ENCODE measurements at places on chromosomes 5 and 9.

DNA sequence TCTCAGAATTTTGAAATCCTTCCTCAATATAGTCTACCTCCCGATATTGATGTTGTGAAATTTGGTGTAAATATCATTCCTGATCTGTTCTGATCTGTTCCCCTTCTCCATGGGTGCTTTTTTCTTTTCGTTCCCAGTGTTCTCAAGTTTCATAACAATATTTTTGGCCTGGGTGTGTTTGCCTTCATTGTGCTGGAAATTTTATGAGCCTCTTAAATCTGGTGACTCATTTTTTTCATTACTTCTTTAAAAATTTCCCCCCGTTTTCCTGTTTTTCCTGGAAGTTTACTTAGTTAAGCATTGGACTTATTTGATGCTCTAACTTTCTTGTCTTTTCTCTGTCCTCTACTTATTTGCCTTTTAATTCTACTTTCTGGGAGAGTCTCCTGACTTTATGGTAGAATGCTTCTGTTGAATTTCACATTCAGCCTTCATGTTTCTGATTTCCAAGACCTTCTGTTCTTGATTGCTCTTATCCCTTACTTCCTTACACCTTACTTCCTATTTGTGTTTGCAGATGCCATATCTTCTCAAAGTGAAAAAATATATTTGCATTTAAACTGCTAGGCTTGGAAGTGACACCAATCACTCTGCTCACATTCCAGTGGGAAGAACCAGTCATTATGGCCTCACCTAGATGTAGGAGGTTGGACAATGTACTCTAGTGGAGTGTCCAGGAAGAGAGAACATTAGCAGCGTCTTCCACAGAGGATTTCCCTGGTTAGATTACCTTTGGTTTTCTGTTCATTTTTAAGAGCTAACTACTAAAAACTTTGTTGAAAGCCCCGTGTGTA is 441.9 kb downstream of the ARHGEF28 start:
- DNase-seq, result no peak

DNA sequence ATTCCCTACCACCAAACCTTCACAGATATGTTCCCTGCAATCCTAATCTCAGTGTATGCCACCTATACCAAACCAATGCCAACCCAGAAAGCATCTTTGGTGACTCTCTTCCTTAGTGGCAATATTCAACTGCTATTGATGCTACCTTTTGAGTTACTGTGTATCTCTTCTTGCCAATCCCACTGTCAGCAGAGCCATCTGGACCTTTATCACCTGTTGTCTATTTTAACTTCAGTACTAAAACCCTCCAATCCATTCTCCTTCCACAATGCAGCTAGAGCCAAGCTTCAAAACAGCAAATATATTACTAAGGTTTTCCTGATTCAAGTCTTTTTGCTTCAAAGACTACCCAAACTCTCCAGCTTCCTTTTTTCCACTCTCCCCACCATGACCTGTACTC is 777.2 kb upstream of the DMAC1 start:
- no peak for DNase-seq

GRCh38 chr5:94849324-94849723 is 230.9 kb downstream of the SLF1 start:
- DNase-seq, result no peak

DNA sequence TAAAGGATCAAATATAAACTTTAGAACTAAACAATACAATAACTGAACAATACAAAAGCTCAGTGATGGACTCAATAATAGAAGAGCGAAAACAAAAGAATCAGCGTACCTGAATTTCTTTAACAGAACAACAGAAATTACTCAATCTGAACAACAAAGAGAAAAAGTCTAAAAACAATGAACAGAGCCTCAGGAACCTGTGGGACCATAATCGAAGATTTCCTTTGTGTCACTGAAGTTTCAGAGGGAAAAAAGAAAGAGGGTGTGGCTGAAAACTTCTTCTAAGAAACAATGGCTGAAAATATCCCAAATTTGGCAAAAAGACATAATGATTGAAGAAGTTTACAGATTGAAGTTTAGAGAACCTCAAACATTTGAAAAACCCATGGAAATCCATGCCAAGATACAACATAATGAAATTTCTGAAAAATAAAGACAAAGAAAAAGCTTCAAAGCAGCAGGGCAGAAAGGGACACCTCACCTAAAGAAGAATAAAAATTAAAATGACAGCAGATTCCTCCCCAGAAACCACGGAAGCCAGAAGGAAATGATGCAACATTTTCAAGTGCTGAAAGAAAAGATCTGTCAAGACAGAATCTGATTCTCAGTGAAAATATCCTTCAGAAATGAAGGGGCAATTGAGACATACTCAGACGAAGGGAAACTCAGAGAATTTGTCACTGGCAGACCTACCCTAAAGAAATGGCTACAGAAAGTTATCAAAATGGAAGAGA is 288.8 kb downstream of the ARL15 start:
- peak; percentile 51 for DNase-seq

GRCh38 chr5:130066644-130067043 is 162.4 kb downstream of the CHSY3 start:
- DNase-seq, result peak; percentile 72

DNA sequence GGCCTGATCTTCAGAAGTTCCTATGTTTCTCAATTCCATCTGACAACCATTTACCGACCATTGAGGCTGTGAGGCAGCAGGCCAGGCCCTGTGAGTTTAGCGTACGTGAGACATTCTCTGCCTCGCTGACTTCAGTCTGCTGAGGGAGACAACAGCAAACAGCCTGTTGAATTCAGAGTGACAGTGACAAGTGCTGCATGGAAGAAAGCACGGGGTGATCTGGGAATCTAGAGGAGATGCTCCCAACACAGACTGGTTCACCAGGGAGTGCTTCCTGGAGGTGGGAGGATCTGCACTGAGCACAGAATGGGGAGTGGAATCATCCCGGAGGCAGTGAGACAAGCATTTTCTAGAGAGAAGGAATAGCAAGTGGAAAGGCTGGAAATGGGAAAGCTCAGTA is 10.0 kb upstream of the DDX41 start:
- DNase-seq, result no peak

- no peak for DNase-seq
These were observed 17.7 kb upstream of the LMX1B start for GRCh38 chr9:126595982-126596381.

DNA sequence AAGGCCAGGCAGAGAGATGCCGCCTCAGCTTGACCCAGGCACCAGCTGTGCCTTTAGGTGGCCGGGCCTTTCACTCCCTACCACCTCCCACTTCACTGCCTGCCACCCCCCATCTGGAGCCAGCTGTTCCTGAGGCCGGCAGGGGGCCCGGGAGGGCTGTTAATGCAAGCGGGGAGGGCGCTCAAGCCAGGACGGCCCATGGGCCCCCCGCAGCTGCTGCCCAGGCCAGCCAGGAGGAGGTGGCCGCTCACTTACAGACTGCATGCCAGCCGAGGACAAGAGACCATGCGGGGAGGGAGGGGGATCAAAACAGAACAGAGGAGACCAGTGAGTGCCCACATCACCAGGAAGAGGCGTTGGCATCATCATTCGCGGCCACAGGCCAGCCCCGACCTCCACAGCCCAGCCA is 4.5 kb downstream of the ABCA2 start:
- no peak for DNase-seq

DNA sequence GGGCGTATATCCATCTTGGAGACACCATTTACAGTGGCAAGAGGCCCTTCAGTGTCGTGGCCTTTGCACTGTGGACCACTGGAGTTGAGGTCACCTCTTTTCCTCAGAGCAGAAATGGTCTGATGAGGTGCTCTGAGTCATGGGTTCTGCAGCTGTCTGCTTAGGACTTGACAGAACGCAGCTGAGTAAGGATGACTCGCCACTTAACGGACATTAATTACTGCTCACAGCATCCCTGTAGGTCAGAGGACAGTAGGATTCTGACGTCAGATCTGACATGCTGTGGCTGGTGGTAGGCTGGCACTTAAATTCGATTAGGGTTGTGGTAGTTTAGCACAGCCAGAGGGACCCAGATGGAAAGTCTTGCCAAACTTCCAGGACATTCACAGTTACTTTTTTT is 479.4 kb downstream of the DMAC1 start:
- peak; percentile 99 for DNase-seq

DNA sequence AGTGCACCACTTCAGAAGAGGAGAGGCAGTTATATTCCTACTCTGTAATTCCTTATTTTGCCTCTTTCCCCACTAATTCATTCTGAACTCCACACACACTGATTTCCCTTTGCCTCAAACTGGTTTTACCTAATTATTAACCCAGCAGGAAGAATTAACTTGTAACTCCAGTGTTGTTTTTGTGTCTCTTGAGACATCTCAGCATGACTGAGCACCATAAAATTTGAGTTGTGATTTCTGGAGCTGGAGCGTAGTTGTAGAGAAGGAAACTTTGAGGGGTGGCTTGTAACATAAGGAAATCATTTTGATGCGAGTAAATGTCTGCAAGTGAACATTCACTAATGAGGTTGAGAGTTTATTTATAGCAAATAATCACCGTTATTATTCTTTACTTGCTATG is 265.2 kb downstream of the TMEM38B start:
- no peak for DNase-seq

GRCh38 chr5:32100230-32100629 is 73.9 kb downstream of the GOLPH3 start:
- DNase-seq, result peak; percentile 55

- peak; percentile 65 for DNase-seq
These were observed 375.3 kb upstream of the PRR16 start for GRCh38 chr5:120088836-120089235.

- DNase-seq, result peak; percentile 41
These were observed 50.3 kb upstream of the PSD2 start for GRCh38 chr5:139745132-139745799.

DNA sequence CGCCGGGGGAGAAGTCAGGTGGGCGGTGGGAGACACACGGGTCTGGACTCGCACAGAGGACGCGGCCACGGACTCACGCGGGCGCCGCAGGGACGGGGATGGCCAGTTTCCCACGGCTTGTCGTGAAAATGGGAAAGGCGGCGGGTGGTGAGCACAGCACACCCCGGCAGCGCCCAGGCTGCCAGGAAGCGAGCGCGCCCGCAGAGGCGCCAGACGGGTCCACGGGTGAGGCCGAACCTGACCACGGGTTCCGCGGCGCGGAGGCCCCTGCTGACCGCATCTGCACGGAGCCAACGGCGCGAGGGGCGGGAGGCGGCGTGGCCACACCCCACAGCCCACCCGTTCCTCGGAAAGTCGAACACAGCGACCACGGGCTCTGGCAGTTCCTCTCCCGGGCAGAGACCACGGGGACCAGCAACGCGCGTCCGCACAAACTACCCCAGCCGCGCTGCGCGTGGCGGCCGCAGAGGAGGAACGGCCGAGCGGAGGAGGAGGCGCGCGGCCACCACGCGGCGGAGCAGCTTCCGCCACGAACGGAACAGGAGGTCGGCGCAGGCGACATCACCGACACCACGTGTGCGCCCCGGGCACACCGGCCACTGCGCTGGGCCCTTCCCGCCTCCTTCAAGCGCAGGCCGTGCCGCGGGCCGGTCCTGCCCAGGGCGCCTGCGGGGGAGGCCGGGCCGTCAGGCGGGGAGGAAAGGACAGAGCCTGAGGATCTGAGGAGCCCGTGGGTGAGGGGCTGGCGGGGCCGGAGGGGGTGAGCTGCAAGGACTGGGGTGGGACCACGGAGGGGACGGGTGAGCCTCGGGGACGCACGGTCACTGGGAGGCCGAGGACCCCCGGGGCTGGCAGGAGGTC is 5.6 kb downstream of the EXD3 start:
- no peak for DNase-seq

GRCh38 chr5:65994117-65994786 is 67.9 kb downstream of the ERBIN start:
- DNase-seq, result no peak

GRCh38 chr9:85702726-85703289 is 38.9 kb downstream of the AGTPBP1 start:
- DNase-seq, result no peak

DNA sequence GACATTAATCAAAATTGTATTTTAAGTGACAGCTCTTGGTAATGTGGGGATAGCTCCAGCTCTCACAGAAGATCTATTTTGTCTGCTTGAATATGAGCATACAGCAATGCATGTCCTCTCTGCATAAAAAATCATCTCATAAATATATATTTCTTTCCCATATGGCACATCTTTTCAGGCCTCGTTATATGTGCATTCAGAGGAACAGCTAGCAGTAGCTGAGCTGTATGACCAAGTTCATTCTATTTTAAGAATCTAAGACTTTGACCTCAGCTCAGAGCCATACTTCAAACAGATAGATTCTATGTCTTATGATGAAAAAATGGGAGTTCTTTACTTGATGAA is 487.2 kb downstream of the ARHGEF28 start:
- DNase-seq, result no peak

- no peak for DNase-seq
These were observed 40.4 kb downstream of the BASP1 start for GRCh38 chr5:17257705-17258273.

GRCh38 chr9:28378231-28378630 is 805.0 kb upstream of the C9orf72 start:
- peak; percentile 11 for DNase-seq

- DNase-seq, result no peak
These were observed 150.7 kb downstream of the RXRA start for GRCh38 chr9:134476942-134477335.

GRCh38 chr5:2883771-2884170 is 132.3 kb upstream of the IRX2 start:
- DNase-seq, result no peak

- peak; percentile 52 for DNase-seq
These were observed 8.6 kb upstream of the PRRX2 start for GRCh38 chr9:129656795-129657390.

GRCh38 chr9:131319486-131319885 is 30.0 kb downstream of the PLPP7 start:
- DNase-seq, result no peak

DNA sequence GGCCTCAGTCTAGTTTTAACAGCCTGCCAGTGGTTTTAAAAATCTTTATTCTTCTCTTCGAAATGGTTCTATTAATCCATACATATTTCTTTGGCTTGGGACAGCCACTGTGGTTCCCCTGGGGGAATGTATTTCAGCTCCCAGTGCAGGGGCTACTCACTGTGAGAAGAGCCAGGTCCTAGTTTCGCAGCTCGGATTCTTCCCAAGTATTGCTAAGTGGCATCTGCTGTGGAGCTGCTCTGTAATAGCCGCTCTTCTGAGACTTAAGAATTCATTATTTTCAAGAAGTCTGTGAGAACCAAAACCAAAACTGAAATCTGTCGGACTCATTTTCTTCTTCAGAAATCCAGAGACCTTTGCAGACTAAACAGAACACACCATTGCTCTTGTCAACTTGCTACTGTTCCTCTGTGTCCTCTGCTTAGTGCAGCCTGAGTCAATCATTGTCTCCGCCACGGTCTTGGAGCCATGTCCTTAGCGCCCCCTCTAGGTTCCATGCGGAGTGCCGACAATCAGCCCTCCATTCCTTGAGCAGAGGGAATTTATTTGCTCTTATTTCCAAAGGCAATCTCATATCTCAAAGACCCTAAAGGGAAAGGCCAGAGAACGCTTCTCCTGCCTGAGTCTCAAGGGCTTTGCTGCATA is 478.2 kb downstream of the SPATA31D1 start:
- peak; percentile 17 for DNase-seq

- no peak for DNase-seq
These were observed 181.0 kb upstream of the MAST4 start for GRCh38 chr5:66415208-66415607.

GRCh38 chr9:131098391-131099101 is 2.2 kb downstream of the AIF1L start:
- DNase-seq, result no peak

- peak; percentile 87 for DNase-seq
These were observed 2.6 kb upstream of the GCNT1 start for GRCh38 chr9:76456202-76456926.
